ENCODE measurements at places on chromosomes 5 and 9.

GRCh38 chr5:136769093-136769492 lies 403.7 kb upstream of the TRPC7 start:
- DNase-seq: no peak
- no peaks in the 10 kb centered on the region for H3K36me3 ChIP-seq
- H3K4me1 ChIP-seq: no peaks in the 10 kb centered on the region
- no peak overlapping the region for H3K27ac ChIP-seq
- peaks cover 19% of the 10 kb centered on the region for H3K27me3 ChIP-seq

DNA sequence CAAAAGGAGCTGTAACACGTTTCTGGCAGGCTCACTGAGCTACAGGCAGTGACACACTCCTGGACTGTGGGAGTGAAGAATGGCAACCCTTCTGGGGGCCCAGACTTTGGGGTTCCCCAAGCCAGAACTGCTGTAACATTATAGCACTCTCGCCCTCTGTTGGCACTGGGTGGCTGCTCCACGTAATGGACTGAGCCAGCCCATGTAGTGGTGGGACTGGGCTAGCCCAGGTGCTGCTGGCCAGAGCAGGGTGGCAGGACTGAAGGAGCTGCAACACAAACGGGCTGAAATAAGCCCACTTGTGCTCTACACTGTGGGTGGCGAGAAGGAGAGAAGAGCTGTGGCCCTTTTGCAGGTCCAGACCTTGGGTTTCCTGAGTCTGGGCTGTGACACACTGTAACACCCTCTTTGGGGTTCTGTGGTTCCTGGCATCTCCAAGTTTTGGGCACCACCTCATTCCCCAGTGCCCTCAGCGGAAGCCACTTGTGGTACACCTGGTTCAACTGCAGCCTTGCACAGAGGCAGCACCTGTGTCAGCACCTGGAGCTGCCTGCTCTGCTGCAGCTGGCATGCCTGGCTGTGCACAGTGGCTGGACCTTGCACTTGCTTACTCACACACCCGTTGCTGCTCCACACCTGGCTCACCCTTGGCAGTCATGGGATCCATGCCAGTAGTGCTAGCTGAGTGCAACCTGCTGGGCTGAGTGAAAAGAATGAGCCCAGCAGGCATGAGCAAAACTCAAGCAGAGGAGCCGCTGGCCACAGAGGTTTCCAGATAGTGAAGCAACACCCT lies 95.0 kb upstream of the PRR16 start:
- H3K4me3 ChIP-seq: no peak overlapping the region
- no peaks in the 10 kb centered on the region for H3K4me1 ChIP-seq
- no peak for DNase-seq
- H3K36me3 ChIP-seq: no peaks in the 10 kb centered on the region

DNA sequence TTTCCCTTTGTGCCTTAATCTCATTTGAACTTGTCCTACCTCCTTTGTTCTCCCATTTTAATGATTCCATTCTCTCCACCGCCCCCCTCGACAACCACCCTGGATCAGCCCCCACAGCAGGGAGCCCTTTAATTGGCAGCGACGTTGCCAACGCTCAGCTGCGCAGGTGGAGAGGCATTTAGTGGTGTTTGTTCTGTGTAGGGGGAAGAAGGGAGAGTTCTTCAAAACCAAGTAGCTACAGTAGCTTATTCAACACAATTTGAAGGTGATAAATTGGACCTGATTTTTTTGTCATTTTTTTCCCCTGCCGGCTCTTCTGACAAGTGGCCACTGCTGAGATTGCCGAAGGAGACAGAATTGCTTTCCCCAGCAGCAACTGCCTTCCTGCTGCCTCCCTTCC lies 499.1 kb downstream of the CDK5RAP2 start:
- no peaks in the 10 kb centered on the region for H3K4me1 ChIP-seq
- peaks cover 5% of the 10 kb centered on the region for H3K27me3 ChIP-seq
- no peaks in the 10 kb centered on the region for H3K36me3 ChIP-seq
- DNase-seq: no peak

DNA sequence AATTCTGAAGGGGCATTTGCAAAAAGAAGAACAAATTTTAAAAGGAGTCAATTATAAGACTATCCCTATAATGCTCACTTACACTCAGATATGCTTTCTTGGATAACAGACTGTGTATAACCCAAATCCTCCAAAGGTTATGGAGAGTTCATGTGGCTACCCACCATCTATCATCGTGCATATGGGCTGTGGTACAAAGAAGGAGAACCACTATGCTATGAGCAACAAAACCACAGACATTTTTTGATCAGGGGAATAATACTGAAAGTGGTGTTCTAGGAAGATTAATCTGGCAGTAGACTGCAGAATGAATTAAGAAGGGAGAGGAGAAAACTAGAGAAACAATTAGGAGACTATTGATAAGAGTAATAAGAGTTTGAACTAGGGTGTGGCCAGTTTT lies 16.8 kb downstream of the NR3C1 start:
- H3K27ac ChIP-seq: 0 out of 2 replicates have a peak overlapping the region, but pooled peaks have one; percentile 6
- peaks cover 26% of the 10 kb centered on the region for H3K36me3 ChIP-seq
- H3K4me3 ChIP-seq: no peak overlapping the region
- H3K4me1 ChIP-seq: peaks cover 54% of the 10 kb centered on the region
- H3K27me3 ChIP-seq: no peaks in the 10 kb centered on the region

GRCh38 chr5:148297731-148298130 lies 14.5 kb upstream of the SPINK7 start:
- no peaks in the 10 kb centered on the region for H3K27me3 ChIP-seq
- no peak overlapping the region for H3K27ac ChIP-seq
- H3K4me3 ChIP-seq: no peak overlapping the region
- no peak for DNase-seq

DNA sequence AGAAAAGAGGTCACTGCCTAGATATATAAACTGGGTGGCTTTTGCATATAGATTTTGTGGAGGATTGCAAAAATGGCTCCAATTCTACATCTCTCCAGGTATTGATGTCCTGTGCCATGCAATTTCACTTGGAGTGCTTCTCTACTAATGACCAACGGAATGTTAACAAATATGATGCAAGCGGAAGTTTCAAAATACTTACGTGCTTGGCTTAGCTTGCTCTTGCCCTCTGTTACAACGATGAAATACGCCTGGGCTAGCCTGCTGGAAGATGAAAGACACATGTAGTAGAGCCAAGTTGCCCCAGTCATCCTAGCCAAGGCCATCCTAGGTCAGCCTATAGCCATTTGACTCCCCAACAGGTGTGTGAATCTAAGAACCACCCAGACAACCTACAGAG lies 3.6 kb upstream of the POC5 start:
- H3K27ac ChIP-seq: no peak overlapping the region
- no peaks in the 10 kb centered on the region for H3K36me3 ChIP-seq
- no peak for DNase-seq
- peaks cover 2% of the 10 kb centered on the region for H3K4me1 ChIP-seq
- no peak overlapping the region for H3K4me3 ChIP-seq

DNA sequence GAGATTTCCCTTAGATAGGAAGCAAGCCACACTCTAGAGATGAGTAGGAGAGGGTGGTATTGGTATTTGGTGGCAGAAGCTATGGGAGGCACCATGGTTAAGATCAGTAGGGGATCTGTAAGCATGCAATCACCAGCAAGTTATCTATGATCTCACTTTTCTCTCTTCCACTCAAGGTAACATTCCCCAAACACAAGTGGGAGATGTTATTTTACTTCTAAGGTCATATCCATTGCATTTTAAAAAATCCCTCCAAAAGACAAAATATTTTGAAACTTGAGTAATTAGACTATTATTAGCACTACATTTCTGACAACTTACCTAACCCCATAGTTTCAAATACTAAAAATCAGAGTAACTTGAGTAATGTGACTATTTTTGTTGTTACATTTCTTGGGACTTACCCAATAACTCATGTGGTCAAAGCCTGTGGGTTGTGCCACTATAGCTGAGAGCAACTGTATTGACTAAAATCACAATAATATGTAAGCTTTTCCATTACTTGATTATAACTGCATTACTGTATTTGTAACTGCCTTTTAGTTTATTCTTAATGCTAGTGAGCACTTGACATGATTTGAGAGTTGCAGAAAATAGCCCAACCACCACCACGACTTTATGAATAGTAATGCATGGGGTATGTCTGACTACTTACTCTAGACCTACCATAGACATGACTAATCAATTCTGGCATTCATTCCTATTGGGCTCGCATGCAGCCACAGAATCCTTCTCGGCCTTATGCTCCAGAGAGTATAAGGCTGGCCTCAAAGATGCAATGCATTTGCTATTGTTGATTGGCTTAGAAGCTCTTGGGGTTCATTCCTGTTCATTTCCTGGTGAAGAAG lies 264.7 kb downstream of the TRIM32 start:
- no peak overlapping the region for H3K4me3 ChIP-seq
- H3K27me3 ChIP-seq: no peaks in the 10 kb centered on the region
- peak; percentile 91 for DNase-seq
- H3K27ac ChIP-seq: peak overlapping the region; percentile 51
